ENCODE measurements at places on chromosomes 7 and 10.
A peak's percentile ranks its signal among the peaks of the same experiment; 100 is the strongest.

DNA sequence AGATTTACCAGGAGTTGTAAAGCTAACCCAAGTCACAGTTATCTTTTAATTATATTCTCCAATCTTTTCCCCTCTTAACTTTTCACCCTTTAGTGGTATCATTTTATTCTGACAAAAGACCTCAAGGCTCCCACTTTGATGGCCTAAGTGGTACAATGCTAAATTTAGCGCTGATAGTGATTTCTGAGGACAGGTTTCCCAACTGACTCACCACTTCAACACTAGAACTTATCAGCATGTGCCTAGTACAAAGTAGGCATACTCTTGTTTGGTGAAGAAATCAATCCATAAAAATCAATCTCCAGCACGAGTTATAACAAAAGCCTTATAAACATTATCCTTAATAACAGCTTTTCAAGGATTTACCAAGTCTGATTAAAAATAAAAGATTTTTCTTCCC is 7.5 kb downstream of the SNX13 start:
- DNase-seq, result no peak

GRCh38 chr10:79066411-79067240 is 2.1 kb upstream of the ZMIZ1 start:
- no peak for DNase-seq

DNA sequence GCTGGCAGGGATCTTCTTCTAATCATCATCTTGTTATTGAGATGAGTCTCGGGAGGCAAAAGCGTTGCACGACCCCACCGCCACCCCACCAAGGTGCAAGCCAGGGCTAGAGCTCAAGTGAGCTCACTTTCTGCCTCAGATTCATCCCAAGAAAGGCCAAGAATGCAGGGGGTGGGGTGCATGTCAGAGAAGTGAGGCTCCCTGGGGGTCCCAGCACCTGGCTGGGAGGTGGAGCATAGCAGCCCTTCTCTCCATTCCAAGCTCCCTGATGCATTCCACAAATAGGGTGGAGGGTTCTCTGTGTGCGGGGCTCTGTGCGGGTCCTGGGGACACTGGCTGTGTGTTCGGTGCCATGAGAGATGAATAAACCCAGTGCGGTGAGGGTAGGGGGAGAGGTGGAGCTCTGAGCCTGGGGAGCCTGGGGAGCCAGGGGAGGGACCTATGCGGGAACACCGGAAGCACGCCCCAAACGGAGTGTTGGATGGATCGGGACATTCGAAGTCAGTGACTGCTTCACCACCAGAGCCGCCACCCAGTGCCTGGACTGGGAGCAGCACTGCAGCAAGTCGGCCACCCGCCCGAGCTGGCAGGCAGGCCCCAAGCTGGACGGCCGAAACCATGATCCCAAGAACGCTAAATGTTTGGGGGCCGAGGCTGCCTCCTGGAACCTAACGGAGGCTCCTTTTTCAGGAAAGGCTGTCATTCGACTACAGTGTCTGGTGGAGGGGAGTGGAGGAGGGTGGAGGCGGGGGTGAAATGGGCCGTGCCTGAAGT is 17.9 kb upstream of the HMX3 start:
- no peak for DNase-seq

- peak; percentile 55 for DNase-seq
Measured at GRCh38 chr10:6348096-6348874, 145.6 kb downstream of the PFKFB3 start.

DNA sequence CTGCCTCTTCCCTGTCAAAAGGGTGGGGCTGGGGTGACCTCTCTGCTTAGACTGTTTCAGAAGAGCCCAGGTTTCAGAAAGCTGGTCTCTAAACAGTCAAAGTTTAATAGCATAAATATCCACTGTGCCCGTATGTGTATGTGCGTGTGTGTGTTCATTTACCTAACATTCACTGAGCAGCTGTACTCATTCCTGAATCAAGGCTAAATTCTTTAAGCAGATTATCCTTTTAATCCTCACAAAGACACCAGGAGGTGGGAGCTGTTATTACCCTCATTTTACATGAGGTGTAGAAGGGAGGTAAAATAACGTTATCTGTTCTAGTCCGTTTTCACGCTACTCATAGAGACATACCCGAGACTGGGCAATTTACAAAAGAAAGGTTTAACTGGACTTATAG is 72.2 kb downstream of the RSU1 start:
- no peak for DNase-seq

DNA sequence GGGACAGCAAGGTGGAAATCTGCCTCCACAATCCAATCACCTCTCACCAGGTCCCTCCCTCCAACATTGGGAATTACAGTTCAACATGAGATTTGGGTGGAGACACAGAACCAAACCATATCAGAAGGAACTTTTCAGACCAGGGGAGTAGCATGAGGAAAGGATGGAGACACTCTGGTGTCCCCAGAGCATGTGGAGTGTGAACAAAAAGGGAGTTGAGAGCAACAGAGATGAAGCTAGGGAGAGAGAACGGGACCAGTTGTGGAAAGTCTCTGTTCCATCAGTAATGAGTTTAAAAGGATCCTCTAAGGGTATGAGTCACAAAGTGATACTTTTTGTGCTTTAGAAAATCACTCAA is 382.0 kb downstream of the SFMBT2 start:
- DNase-seq, result no peak

GRCh38 chr10:17472481-17473227 is 18.3 kb upstream of the ST8SIA6 start:
- DNase-seq, result no peak

DNA sequence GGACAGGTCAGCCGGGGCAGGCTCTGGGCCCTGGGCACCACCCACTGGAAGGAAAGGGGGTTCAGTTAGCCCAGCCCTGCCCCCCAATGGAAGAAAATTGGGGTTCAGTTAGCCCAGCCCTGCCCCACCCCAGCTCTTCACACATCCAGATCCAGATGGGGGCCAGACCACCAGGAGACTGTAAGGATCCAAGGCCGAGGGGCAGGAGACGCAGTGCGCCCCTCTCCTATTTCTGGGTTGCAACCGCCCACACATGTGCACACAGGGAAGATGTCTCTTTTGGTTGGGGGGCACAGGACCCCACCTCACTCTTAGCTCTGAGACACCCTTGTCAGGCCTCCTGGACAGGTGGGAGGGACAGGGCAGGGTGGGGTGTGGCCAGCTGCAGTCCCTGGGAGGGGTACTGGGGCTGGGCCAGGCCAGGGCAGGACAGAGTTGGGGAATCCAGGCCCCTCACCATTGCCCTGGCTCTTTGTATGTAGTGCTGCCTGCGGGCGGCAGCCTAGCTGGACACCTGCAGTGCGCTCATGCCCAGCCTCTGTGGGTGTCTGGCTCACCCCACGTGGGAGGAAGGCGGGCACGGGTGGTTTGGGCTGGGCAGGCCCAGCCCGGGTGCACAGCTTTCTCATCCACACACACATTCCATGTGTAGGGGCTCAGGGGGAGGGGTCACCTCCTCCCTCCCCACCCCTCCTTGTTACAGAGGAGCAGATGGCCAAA is 141.2 kb downstream of the LHPP start:
- DNase-seq, result no peak

GRCh38 chr10:79588800-79589199 is 21.9 kb upstream of the SFTPA1 start:
- no peak for DNase-seq

GRCh38 chr10:69010151-69010640 is 21.6 kb downstream of the KIFBP start:
- no peak for DNase-seq

- no peak for DNase-seq
Measured at GRCh38 chr10:32326680-32327363, 20.1 kb downstream of the EPC1 start.

DNA sequence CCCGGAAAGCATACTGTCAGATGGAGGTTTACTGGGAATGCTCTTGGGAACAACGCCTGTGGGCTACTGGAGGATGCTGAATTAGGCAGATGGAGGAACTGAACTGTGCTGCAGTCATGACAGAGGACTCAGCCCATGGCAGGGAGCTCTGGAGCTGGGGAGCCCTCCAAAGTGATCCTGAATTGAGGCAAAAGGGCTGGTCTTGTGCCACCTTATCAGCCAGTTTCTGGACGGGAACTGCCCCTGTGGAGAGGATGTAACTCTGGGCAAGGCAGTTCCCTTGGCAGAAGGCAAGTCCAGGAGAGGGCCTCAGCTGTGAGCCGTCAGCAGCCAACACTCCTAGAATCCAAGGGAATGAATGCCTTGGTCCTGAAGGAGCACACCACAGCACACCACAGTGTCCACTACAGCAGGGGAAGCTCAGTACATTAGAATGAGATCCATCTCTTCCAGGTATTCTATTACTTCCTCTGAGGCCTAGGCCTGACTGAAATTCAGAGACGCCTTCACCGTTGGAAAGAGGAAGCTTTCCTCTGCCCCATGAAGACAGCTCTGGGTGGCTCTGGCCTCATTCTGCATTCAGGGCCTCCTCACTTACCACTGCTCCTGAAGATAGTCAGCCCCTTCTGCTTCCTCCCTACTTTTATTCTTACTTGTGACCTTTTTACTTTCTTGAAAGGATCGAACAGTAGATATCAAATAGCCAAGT is 139.6 kb upstream of the GPR26 start:
- DNase-seq, result no peak

- no peak for DNase-seq
Measured at GRCh38 chr7:157516911-157517781, 180.3 kb downstream of the DNAJB6 start.

DNA sequence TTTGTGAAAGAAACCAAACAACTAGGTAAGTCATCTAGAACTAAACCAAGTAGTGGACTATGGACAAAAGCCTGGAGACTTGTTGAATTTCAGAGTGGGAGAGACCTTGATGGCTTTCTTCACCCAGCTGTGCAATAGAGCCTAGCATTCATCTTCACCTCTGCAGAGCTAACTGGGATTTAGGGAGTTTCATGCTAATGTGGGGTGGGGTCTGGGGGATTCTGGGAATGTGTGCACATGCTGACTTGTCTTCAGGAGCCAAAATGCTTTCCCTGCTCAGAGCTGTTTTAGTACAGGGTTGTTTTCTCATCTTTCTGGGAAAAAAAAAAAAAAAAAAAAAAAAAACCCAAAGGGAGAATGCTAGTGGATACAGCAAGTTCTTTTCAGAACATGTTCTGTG is 81.3 kb upstream of the ARHGAP21 start:
- DNase-seq, result no peak

GRCh38 chr7:17681965-17682364 is 258.3 kb downstream of the SNX13 start:
- no peak for DNase-seq

DNA sequence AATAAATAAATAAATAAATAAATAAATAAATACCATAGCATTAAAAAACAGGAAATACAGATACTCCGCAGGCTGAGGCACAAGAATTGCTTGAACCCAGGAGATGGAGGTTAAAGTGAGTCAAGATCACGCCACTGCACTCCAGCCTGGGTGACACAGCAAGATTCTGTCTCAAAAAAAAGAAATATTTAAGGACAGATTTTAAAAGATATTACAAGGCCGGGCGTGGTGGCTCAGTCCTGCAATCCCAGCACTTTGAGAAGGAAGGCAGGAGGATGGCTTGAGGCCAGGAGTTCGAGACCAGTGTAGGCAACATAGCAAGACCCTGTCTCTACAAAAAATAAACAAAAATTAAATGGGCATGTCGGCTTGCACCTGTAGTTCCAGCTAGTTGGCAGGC is 17.5 kb upstream of the SNX8 start:
- no peak for DNase-seq

- no peak for DNase-seq
Measured at GRCh38 chr10:11359869-11360268, 251.6 kb downstream of the USP6NL start.

- no peak for DNase-seq
Measured at GRCh38 chr7:102843850-102844249, 69.0 kb upstream of the LRRC17 start.

- DNase-seq, result no peak
Measured at GRCh38 chr10:126598009-126598408, 72.5 kb downstream of the C10orf90 start.

GRCh38 chr10:122112625-122113160 is 123.7 kb downstream of the TACC2 start:
- DNase-seq, result peak; percentile 18

DNA sequence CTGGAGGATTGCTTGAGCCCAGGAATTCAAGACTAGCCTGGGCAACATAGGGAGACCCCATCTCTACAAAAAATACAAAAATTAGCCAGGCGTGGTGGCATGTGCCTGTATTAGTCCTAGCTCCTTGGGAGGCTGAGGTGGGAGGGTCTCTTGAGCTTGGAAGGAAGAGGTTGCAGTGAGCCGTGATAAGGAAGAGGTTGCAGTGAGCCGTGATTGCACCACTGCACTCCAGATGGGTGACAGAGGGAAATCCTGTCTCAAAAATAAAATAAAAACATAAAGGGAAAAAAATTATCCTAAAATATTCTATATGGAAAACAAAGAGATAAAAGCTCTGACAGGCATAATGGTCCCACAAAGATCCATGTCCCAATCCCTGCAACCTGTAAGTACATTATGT is 87.9 kb upstream of the KAT6B start:
- no peak for DNase-seq

DNA sequence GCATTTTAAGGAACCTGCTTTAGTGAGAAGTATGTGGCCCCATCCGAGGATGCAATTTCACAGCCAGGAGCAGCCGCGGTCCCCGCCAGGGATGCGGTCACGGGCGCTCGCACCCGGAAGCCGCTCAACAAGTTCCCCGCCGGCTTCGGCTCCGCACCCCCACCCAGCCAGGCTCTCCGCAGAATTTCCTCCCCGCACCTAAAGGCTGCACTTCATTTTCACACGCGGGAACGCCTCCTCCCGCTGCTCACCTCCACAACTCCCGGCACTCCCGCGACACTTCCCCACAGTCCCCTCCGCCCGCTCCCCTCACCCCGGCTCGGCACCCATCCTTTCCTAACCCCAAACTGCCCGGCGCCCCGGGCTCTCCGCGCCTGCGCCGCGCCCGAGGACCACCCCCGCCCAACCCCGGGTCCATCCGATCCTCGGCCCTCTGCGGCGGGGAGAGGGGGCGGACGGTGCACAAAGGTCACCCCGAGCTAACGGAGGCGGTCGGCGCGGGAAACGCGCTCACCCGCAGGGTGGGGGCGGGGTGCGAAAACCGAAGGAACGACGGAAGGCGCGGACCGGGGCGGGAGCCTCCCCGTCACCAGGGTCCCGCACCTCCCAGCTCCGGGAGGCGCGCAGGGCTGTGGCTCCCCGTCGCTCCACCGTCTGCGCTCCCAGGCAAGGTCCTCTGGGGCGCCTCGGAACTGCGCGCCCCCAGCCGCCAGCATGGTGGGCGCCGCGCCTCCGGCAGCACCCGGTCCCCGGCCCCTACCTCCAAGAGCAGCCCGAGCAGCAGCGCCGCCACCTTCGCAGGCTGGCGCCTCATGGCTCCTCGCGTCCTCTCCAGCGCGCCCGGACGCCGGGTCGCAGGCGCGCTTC is 558 bp downstream of the VOPP1 start:
- DNase-seq, result peak; percentile 42

DNA sequence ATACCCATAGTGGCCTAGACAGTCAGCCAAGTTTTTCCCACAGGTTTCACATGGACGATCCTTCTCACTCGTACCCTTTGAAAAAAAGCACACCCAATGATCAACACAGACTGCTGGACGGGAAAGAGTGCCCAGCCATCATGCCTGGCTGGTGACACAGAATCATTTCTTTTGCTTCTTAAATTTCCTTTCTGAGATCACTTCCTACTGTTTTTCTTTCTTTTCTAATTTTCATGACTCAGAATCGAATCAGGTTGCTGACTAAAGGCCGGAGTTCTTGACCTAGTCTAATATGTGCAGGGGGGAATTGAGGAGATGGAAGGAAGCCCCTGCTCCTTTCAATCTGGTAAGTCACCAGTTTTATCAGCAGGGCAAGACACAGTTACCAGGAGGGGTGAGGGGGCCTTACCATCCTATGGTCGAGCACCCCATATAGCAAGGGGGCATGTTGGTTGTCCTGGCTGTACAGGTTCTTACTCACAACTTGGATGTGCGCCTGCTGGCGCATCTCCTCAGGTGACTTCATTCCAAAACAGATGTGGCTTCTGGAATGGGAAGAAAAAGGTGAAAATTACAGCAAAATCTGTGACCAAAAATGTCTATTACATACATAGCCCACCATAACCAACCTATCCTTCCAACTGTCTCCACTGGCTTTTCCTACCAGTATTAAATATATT is 3.5 kb downstream of the POLR3A start:
- DNase-seq, result no peak

Data from nucleus accumbens (tissue), 56 donors.